ENCODE measurements at places on chromosomes 12 and 14.

DNA sequence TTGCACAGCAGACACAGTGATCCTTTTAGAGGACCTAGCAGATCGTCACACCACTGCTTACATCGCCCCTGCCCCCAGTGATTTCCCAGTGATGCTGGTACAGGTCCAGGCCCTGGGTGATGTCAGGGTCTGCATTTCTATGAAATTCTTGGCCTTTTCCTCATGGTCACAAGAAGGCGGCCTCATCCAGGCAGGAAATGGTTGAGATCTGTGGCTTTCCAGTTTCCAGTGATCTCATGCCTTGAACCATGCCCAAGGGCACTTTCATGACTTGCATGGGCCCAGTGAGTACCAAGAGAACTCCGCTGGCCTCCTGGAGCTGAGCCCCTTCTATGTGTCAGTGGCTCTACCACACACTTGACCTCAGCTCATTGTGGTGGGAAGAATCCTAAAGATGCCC lies 41.9 kb upstream of the BDKRB2 start:
- DNase-seq, result no peak

DNA sequence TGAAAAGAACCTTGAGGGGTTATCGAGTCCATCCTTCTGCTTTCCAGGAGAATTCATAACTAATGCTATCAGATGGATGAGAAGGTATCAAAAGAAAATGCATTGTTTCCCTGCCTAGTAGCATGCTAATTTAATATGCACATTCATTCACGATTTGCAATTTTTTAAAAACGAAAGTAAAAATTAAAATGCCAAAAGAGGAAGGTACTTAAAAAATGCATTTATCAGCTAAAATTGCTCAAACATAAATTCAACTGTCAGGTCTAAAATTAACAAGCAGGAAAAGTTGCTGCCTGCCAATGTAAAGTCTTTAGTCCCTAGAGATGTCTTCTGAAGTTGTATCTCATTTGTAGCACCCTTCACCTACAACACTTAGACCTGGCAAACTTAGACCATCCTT lies 7.9 kb downstream of the ATF7 start:
- DNase-seq, result no peak

DNA sequence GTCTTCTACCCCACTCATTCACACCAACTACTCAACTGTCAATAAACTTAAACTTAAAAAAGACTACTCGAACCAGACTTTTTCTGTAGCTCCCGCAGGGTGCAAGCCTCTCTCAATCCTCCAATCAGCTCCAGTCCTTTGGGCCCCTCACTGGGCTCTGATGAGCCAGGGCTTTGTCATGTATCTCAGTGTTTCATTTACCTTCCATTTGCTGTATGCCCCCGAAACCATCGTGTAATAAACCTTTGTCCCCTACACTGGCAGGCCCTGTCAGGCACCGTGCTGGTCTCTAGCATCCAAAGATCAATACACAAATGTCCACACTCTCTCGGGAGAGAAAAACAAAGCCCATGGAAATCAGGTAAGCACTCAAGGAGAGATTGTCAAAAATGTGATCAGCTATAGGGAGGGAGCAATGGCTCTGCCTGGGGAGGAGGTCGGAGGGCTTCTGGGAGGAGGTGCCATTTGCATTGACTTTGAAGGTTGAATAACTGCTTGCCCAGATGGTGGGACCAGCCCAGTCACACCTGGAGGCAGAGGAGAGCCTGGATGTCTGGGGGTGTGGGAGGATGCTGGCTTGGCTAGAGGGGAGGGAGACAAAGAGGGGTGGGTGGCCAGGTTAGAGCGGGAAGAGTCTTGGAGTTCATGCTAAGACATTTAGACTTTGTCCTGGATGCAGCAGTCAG lies 42.1 kb upstream of the DICER1 start:
- no peak for DNase-seq

DNA sequence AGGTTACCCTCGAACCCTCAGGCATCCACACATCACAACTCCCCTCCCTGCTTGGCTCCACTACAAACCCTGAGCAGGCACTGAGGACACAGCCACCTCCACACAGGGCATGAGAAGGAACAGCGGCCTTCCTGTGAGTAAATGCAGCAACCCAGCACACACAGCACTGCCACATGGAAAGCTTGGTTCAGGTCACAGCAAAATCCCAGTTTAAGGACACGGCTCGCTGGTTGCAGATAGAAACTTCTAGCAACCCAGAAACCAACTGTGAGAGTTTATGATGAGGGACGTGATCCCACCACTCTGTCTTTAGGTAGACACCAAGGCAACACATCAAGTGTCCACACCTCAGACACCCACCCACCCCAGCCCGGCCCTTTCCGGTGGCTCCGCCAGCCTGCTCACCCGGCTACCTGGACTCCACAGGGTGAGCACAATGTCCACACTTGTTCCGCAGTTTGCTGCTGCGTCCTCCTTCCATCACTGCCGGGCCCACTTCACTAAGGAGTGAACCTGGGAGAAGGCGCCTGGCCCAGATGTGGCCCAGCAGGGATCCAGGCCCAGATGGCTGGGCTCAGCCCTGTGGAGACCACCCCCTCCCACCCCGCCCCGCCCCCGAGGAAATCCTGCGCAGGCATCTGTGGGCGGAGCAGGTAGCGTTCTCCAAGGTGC lies 13.2 kb downstream of the CDCA4 start:
- no peak for DNase-seq

DNA sequence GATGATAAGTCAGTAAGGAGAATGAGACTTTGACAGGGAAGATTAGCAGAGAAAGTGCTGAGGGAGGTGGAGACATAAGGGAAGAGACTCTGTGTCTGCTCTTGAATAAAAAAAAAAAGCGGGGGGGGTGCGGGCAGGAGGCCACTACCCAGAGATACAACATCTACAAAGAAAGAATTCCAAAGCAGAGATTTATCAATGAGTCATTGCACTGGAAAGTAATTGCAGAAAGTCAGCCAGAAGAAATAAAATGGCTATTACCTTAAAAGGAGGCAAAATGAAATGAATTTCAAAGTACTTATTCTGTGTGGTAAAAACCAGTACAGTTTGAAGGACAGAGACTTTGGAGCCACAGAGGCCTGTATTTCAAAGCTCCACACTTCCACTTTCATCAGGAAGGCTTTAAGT lies 267.1 kb upstream of the PRKD1 start:
- DNase-seq, result no peak

DNA sequence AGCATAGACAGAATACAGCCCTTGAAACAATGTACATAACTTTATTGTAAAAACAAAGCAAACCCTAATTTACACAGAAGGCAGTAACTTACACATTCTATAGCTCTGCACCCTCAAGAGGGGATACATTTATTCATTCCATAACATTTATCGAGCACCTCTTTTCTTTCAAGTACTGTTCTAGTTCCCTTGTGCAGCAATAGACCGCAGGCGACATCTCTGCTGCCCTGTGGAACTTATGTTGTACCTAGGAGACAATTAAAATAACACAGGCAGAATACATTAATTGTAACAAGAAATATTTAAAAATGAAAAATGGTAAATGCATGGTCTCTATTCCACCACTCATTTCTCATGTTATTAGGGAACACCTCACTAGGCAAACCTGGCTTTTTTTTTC lies 1.4 kb upstream of the ARHGDIB start:
- DNase-seq, result no peak

- DNase-seq, result no peak
These were observed 18.6 kb downstream of the DUSP6 start for GRCh38 chr12:89333564-89334252.
